ENCODE measurements at places on chromosomes 2 and 18.

DNA sequence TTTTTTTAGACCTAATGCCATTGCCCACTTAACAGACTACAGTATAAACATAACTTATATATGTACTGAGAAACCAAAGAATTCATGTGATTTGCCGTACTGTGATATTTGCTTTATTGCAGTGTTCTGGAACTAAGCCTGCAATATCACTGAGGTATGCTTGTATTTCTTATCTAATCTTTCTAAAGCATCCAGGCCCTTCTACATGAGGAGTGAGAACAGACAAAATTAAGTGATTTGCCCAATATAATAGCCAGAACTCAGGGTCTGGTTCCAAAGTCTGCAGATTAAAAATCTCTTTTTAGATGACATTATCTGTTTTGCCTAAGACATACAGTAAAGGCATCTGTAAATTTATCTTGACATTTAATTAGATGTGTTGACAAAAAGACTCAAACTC lies 41.9 kb downstream of the BMPR2 start:
- peak overlapping the region; percentile 52 for H3K27ac ChIP-seq
- DNase-seq, result no peak
- no peaks in the 10 kb centered on the region for H3K27me3 ChIP-seq
- no peak overlapping the region for H3K4me3 ChIP-seq

DNA sequence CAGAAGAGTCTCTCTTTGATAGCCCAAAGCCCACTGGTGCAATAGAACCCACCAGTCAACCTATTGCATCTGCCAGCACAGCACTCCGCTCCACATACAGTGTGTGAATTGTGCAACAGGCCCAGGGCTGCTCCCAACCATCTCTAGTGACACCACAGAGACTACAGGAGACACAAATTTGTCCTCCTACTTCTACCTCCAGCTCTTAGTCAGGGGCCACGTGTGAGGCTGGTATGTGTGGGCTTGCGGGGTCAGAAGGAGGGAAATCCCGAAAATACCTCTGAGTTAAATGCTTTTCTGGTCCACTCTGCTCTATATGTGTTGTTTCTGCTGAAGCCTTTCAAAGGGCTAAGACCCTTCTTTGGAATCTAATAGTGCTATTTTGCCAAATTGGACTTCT lies 18.0 kb downstream of the DGUOK start:
- no peaks in the 10 kb centered on the region for H3K4me1 ChIP-seq
- no peak overlapping the region for H3K27ac ChIP-seq
- H3K4me3 ChIP-seq, result no peak overlapping the region
- peaks cover 18% of the 10 kb centered on the region for H3K36me3 ChIP-seq
- H3K27me3 ChIP-seq, result no peaks in the 10 kb centered on the region
- DNase-seq, result no peak

DNA sequence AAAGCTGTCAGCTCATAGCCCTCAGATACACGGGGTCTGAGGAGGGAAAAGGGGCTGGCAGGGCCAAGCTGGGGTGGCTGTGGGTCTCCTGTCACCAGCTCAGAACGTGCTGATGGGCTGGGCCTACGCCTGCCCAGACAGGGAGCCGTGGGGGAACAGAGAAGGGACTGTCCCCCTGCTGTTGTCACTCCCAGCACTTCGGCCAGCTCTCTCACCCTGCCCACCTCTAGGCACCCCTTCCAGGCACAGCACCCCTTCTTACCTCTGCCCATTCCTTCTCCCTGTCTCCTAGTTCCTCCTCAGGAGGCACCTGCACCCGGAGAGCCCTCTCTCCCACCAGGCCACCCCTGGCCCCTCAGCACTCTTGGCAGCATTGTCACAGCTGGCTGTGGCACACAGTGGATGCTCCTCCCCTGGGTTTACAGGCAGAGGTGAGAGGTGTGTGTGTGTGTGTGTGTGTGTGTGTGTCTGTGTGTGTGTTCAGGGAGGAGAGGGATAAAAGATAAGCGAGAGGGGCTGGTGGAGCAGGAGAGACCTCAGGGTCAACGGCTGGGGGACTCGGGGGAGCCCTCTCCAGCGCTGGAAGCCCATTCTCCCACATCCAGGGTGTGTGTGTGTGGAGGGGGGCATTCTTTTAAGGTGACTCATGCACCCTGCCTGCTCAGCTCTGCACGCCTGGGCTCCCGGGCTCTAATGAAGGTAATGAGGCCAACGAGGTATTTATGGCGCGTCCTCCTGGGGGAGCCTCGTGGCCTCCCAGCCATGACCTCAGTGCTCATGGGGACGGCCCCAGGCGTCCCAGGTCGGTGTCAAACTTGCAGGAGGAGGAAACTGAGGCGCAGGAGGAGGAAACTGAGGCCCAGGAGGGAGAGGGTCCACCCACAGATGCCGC lies 66.1 kb upstream of the SMAD7 start:
- H3K4me3 ChIP-seq, result no peak overlapping the region
- peaks cover 18% of the 10 kb centered on the region for H3K4me1 ChIP-seq
- DNase-seq, result peak; percentile 87

DNA sequence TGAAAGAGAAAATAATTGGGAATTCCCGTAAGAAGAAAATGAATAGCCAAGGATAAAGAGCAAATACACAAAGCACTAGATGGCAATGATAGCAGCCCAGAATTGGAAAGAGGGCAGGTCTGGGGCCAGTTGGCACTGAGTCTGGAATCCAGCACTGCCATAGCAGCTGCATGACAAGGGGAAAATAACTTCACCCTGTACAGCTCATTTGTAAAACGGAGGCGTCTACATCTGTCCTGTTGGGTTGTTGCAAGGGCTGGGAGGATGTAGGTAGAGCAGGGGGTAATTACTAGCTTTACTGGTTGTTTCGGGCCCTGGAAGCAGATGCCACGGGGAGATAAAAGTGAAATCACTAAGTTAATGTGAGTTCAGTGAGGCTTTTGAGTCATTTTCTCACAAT lies 110.0 kb upstream of the RASGRP3 start:
- H3K4me1 ChIP-seq, result no peaks in the 10 kb centered on the region
- no peak for DNase-seq
- H3K36me3 ChIP-seq, result peaks cover 74% of the 10 kb centered on the region

DNA sequence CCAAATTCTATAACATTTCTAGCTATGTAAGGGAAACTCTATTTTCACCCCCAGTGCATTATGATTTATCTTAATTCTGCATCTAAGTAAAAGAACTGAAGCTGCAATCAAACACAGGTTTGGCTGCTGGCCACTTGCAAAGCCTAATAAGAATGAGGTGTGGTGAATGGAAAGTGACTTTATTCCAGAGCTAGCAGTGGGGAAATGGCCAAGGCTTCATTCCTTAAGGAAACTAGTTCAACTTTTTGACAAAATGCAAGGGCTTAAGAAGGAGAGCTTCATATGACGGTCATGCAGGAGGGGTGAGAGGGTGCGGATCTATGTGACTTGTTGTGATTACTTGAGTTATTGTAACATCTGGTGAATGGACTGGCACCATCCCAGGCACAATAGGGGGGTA lies 1802.0 kb downstream of the SUCLG1 start:
- no peaks in the 10 kb centered on the region for H3K27me3 ChIP-seq
- H3K36me3 ChIP-seq, result no peaks in the 10 kb centered on the region
- H3K27ac ChIP-seq, result no peak overlapping the region
- no peak for DNase-seq
- no peaks in the 10 kb centered on the region for H3K4me1 ChIP-seq

GRCh38 chr2:74562126-74562775 lies 7.7 kb downstream of the DOK1 start:
- no peak overlapping the region for H3K4me3 ChIP-seq
- H3K4me1 ChIP-seq, result no peaks in the 10 kb centered on the region
- peaks cover 57% of the 10 kb centered on the region for H3K27me3 ChIP-seq

DNA sequence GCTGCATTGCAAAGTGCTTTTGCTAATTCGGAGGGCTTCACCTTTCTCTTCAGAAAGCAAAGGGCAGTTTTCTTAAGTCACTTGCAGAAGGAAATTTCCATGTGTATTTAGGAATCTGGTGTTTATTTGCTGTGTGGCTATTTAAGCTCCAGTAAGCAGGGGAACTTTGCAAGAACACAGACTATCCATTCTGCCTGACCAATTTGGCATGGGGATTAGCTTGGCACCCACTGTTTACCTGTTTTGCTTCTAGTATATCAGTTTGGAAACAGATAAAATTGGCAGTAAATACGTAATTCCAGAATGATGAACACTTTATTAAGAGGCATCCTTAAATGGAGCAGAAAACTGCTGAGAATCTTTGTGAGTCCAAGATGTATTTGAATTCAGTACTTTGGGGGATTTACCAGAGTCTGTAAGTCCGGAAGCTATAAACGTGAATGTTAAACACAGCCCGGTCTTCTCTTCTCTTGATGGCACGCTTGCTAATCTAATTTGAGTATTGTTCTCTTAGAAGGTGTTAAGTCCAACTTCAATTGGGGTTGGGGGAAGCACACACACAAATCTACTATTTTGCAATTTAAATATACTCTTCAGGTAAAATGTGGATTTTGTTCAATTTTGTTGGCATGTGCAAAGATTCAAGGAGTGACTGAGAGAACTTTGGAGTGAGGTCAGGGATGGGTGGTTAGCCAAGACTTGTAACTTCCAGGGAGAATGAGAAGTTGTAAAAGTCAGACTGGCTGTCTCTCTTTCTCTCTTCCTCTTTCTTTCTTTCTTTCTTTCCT lies 650 bp downstream of the ACKR3 start:
- DNase-seq, result no peak
- H3K4me1 ChIP-seq, result peaks cover 58% of the 10 kb centered on the region
- H3K4me3 ChIP-seq, result peak overlapping the region; percentile 9

DNA sequence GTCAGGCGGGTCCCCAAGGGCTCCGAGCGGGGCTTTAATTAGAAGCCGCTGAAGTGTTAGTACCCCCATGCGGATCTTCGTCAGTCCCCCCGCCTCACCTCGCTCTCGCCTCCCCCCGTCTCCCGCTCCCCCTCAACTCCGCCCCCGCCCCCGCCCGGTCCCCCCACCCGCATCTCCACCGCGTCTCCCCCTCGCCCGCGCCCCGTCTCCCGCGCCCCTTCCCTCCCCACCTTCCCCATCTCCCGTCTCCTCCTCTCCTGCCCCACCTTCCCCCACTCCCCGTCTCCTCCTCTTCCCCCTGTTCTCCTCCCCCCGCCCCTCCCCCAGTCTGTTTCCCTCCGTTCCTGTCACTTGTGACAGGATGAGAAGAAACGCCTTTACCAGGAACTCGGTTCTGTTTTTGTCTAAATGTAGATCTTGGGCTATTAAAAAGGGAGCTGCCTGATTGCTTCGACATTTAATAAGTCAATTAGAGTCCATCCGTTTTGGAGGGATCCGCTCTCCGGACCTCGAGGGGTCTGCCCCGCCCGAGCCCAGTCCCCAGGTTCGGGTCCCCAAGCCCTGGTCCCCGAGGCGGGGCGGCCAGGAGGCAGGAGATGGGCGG lies 969 bp upstream of the ALKAL2 start:
- H3K36me3 ChIP-seq, result no peaks in the 10 kb centered on the region
- H3K4me1 ChIP-seq, result peaks cover 7% of the 10 kb centered on the region
- H3K4me3 ChIP-seq, result peak overlapping the region; percentile 25
- no peak for DNase-seq

- H3K36me3 ChIP-seq, result no peaks in the 10 kb centered on the region
- H3K4me1 ChIP-seq, result peaks cover 33% of the 10 kb centered on the region
- no peak overlapping the region for H3K27ac ChIP-seq
- no peak overlapping the region for H3K4me3 ChIP-seq
- no peaks in the 10 kb centered on the region for H3K27me3 ChIP-seq
Observed at GRCh38 chr2:100008956-100009355, 133.4 kb downstream of the AFF3 start.

GRCh38 chr2:124081154-124081716 lies 56.1 kb downstream of the CNTNAP5 start:
- H3K27ac ChIP-seq, result no peak overlapping the region
- no peaks in the 10 kb centered on the region for H3K4me1 ChIP-seq
- H3K36me3 ChIP-seq, result no peaks in the 10 kb centered on the region
- no peak overlapping the region for H3K4me3 ChIP-seq
- no peak for DNase-seq

DNA sequence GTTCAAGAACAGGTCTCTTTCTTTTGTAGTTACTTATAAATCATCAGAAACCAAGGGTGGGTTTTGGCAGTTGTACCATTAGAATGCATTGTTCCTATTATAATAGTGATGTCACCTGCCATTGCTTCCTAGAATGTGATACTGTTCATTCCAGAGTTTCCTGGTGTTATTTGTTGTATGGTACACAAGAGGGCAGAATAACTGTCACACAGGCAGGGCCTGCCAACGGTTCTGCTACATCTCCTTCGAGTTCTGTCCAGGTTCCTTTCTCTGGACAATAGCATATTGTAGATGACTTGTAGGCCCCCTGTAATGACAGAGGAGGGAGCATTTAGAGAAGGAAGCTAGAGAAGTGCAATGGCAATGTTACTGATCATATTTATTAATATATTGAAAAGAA lies 98.3 kb downstream of the KLHL14 start:
- no peak overlapping the region for H3K4me3 ChIP-seq
- H3K4me1 ChIP-seq, result peaks cover 10% of the 10 kb centered on the region
- H3K27ac ChIP-seq, result no peak overlapping the region
- H3K36me3 ChIP-seq, result peaks cover 30% of the 10 kb centered on the region

DNA sequence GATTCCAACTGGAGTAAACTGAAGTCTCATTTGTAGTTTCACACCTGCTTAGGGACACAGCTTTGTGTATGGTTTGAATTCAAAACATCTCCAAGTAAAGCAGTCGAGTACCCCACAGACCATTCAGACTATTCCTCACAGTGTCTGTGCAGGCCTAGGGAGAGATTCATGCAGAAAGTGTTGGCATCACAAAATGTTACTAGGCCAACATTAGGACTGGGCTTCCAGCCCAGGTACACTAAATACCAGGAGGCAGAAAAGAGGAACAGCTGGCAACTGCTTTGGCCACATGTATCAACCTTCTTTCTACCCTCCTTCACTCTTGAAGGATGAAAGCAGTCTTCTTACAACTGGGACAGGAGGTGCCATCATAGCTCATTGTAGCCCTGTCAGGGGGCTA lies 270.4 kb upstream of the TMEFF2 start:
- no peaks in the 10 kb centered on the region for H3K27me3 ChIP-seq
- no peaks in the 10 kb centered on the region for H3K4me1 ChIP-seq
- DNase-seq, result no peak
- no peak overlapping the region for H3K4me3 ChIP-seq

DNA sequence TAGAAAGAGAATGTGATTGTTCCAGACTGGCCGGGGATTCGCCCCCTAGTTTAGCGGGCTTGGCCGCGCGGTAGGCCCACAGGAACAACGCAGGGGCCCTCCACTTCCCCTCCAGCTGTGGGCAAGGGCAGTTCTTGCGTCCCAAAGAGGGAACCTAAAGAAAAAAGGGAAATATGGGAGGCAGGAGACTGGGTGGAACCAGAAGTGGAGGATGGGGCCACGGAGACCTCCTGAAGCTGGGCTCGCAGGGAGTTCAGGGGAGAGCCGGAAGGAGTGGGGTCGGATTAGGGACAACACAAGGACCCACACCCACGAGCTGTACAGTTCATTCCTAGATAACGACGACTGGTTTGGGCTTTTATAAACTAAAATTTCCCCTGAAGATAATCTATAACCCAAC lies 18.2 kb downstream of the GNLY start:
- DNase-seq, result no peak
- no peaks in the 10 kb centered on the region for H3K36me3 ChIP-seq
- H3K27me3 ChIP-seq, result peaks cover 7% of the 10 kb centered on the region
- H3K27ac ChIP-seq, result no peak overlapping the region
- no peak overlapping the region for H3K4me3 ChIP-seq

- no peaks in the 10 kb centered on the region for H3K4me1 ChIP-seq
- no peak overlapping the region for H3K27ac ChIP-seq
- H3K27me3 ChIP-seq, result no peaks in the 10 kb centered on the region
- no peak overlapping the region for H3K4me3 ChIP-seq
- H3K36me3 ChIP-seq, result no peaks in the 10 kb centered on the region
Observed at GRCh38 chr18:57208047-57208446, 61.2 kb downstream of the BOD1L2 start.
